CD4-positive, alpha-beta T cell treated with Interleukin-2 at 100 ng/mL for 4 hours (primary cell): ENCODE measurements at places on chromosomes 3 and 15.

DNA sequence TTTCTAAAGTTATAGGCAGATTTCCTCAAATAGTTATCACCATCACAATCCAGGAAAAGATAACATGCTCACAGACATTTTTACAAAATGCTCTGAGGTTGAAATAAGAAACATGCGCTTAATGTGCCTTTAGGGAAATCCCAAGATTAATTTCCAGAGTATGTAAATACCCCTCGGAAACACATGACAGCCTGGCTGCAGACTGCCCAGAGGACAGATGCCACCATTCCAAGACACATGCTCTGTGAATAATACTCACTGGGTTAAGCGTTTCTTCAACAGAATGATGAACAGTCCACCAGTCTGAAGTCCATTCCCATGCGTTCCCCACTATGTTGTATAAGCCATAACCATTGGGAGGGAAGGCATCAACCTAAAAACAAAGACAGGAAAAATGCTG, 56.5 kb downstream of the SUMF1 start:
- no peak for DNase-seq

DNA sequence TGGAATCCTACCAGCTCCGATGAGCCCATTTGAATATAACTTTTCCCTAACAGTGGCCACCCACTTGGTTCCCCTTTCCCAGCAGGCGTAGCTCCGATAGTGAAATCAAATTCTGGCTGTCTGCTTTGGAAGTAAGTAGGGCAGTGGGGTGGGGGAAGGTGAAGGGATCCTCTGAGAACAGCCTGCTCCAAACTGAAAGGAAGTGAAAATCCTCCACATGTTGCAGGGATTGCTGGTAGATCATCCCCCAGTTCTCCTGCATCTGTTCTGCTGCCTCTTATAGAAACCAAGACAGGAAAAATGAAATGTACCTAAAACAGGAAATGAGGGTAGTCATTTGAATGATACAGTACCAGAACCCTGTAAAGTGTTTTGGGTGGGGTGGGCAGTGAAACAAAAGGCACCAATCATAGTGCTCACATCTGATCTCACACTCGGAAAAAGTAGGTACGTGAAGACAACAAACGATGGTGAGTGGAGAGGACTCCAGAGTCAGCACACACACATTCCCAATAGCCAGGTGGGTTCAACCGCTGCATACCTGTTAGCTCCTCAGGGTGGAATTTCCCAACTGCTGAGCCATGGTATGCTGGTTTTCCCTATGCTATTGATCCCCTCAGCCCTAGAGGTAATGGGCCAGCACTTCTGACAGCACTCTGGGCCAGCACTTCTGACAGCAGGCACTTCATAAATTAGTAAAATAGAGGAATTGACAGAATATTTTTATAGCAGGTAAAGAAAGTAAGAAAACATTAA, 304.9 kb upstream of the ADAMTS9 start:
- no peak for DNase-seq

DNA sequence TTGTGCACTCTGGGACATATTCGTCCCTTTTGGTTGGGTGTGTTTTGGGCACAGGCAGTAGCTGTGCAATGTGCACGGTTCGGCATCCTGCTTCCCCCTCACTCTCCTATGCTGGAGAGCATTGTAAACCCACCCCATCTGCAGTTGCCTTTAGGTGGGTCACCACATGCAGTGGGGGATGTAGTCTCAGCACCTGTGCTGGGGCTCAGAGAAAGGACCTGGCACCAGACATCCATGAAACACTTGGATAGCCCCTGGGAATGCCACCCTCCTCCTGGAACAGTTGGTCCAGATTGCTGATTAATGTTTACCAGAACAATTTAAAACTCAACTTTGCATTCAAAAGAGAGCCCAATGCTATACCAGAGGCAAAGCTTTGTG, 123.9 kb upstream of the MEF2A start:
- DNase-seq: no peak

- no peak for DNase-seq
Measured at GRCh38 chr3:76582632-76583378, 457.1 kb upstream of the ROBO2 start.

- no peak for DNase-seq
Measured at GRCh38 chr15:35327789-35328188, 218.2 kb downstream of the DPH6 start.

- no peak for DNase-seq
Measured at GRCh38 chr15:85045615-85046014, 64.0 kb downstream of the PDE8A start.

GRCh38 chr15:96122077-96123027, 208.1 kb upstream of the NR2F2 start:
- DNase-seq: no peak

DNA sequence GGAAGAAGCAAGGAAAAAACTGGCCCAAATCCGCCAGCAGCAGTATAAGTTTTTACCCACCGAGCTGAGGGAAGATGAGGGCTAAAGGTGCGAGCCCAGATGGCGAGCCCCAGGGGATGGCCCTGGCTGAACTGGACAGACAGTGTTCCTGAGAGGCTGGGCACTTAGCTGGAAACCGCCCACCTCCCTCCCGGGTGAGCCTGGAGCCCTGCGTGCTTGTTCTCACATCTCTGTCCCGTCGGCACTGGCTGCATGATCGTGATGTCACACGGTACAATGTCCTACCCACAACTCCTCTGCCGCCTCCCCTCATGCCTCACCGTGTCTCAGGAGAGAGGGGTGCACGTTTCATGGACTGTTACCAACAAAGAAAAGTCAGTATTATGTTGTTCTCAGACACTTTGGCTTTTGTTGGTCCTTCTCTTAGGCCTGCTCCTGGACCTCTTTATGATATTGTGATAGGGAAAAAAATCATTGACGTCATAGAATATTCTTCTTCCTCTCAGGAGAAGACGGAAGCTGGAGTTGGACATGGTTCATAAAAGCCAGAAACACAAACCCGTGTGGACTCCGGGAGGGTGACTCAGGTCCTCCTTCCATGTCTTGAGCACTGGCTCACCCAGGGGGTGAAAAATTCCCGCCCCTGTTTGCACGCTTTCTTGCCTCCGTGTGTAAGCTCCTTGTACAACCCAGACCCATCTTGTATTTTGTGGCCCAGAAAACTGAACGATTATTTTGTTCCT, 201.8 kb upstream of the TPM1 start:
- no peak for DNase-seq

- no peak for DNase-seq
Measured at GRCh38 chr3:147977001-147977400, 567.8 kb downstream of the ZIC1 start.

- no peak for DNase-seq
Measured at GRCh38 chr15:37885651-37886050, 48.8 kb upstream of the TMCO5A start.

GRCh38 chr15:52232327-52232726, 41.1 kb upstream of the GNB5 start:
- DNase-seq: no peak

DNA sequence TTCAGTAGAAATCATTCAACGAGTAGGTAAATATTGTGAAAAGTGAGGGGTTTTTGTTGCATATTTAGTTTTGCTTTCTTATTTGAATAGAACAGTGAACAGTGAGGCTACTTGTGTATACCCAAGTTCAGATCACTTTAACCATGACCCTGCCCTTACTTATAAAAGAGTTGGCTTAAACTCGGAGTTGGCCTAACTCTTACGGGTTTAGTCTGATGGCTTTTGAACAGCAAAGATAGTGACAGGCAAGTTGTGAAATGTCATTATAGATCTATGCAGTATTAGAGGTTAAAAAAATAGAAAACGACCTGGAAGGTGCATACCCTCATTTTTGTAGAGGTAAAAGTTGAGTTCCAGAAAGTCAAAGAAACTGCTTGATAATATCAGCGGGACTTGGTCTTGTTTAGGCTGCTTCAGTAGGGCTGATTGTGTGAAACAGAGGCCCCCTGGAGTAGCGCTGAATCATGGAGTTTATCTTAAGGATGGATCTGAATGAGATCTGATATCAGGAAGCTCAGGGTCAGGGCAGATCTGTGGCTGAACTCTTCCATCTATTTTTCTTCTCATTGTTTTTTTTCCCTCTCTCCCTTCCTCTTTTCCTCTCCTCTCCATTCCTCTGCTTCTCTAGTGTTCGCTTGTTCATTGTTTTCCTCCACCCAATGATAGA, 359.8 kb downstream of the LPP start:
- DNase-seq: no peak

DNA sequence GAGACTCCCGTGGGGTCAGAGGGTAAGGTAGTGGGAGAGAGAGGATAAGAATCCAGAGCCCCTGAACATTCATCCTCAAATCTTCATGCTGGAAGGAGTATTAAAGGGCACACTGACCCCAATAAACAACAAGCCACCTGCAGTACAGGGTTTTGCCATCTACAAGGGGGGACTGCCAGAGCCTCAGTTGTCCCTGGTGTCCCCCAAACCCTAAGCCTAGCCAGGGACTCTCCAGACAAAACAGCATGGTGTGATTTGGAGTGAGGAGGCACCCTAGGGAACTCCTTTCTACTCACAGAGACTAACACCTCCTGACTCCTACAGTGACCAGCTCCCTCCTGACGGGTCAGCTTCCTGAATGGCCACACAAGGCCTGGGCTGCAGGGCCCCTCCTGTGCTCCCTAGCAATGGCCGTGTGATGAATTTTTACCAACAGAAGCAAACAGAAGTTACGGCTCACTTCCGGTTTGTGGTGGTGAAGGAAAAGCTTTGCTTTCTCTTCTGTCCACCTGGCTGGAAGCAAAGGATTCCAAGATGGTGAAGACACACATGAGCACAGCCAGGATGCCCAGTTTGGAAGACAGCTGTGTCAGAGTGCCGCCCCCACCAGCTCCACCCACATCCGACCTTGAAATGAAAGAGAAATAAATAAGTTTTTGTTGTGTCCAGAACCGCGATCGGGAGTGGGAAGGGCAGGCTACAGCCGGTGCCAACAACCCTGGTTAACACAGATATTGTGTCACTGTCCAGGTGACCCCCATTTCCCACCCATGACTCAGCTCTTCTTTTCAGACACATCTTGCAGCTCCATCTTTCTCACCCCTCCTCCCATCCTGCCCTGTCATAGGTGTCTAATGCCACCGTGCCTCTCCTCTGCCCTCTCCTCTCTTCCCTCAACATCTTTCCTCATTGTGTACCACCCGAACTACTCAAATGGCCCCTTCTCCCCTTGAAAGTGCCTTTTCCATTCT, 69.6 kb upstream of the ATP13A3 start:
- no peak for DNase-seq

DNA sequence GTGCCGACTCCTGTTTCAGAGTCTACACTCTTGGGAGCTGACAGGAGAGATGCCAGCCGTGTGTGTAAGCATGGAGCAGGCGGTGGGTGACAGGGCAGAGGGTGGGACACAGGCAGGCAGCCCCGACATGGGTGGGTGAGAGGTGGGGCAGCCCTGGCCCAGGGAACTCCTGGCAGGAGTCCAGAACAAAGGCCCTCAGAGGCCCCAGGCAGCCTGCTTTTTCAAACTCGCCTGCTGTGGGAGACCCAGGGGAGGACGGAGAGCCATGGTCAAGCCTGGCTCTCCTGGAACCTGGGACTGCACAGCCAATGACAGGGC, 29.3 kb upstream of the SLC41A3 start:
- DNase-seq: no peak
